ENCODE measurements at places on chromosomes 3 and 15.

GRCh38 chr3:71685686-71686085 lies 39.5 kb downstream of the EIF4E3 start:
- DNase-seq, result no peak

GRCh38 chr3:74897006-74897405 lies 282.5 kb upstream of the CNTN3 start:
- no peak for DNase-seq

DNA sequence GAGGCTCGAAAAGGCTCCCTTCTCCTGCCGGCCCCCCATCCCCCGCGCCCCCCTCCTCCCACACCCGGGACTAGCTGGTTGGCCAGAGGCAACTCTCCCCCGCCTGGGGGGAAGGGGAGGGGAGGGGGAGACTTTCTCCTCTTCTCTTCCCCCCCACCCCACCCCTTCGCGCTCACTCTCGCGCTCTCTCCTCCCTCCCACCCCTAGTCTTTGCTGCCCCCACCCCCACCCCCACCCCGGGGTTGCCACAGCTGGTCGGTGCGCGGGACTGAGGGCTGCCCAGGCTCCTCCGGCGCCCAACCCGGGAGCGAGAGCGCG lies 710 bp downstream of the MECOM start:
- no peak for DNase-seq

GRCh38 chr3:44950275-44950734 lies 25.7 kb downstream of the ZDHHC3 start:
- no peak for DNase-seq

DNA sequence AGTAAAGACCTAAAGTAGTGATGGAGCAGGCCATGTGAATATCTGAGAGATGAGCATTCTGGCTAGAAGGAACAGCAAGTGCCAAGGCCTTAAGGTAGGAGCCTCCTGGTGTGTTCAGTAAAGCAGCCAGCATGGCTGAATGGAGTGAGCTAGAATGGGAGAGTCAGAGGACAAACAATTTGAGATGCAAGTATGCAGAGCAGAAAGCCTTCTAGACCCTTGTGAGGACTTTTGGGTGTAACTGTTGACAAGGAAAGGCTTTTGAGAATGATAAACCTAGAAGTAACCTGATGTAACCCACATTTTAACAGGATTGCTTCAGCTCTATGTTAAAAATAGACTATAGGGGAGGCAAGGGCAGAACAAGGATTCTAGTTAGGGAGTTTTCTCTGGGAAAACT lies 14.8 kb upstream of the RNF7 start:
- DNase-seq, result no peak

DNA sequence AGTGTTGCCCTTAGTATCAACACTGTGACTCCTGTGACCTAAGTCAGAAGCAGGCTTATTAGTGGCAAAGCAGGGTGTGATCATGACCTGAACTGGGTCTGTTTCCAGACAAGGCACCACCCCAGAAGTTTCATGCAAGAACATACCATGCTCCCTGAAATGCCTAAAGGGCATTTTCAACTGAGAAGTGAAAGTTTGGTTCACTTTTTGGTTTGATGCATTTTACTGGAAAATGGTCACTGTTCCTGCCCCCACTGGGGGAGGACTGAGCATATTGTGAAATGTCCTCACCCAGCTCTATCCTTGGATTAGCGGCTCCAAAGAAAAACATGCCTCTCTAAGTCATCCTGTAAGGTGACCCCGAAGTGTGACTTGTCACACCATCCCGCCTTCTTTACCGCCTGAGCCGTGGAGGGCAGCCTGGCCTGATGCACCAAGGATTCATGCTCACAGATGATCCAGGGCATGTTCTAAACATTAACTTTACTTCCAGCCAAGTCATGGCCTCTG lies 3.1 kb upstream of the FAM240A start:
- DNase-seq, result no peak

GRCh38 chr15:101371519-101371918 lies 76.5 kb upstream of the SNRPA1 start:
- DNase-seq, result no peak

GRCh38 chr15:43702174-43702573 lies 8.5 kb downstream of the CKMT1A start:
- DNase-seq, result no peak

- DNase-seq, result no peak
Measured at GRCh38 chr3:115062412-115062956, 84.6 kb downstream of the ZBTB20 start.

- DNase-seq, result no peak
Measured at GRCh38 chr3:138256022-138256421, 68.9 kb downstream of the ARMC8 start.

DNA sequence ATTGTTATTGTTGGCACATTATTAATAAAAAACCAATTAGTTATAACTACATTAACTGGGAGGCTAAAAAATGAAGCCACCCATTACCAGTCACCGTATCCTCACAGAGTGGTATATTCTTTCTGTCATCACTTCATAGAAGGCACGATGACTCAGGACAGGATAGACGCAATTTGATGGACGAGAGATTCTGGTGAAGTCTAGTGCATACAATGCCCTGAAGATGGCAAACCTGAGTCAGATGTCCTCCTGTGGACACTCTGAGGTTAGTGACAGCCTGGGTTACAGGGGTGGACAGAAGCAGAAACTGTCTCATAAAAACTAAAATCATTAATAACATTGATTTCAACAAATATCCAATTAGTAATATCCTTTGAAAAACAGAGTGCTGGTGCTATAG lies 150.3 kb downstream of the SLC9A9 start:
- DNase-seq, result no peak

DNA sequence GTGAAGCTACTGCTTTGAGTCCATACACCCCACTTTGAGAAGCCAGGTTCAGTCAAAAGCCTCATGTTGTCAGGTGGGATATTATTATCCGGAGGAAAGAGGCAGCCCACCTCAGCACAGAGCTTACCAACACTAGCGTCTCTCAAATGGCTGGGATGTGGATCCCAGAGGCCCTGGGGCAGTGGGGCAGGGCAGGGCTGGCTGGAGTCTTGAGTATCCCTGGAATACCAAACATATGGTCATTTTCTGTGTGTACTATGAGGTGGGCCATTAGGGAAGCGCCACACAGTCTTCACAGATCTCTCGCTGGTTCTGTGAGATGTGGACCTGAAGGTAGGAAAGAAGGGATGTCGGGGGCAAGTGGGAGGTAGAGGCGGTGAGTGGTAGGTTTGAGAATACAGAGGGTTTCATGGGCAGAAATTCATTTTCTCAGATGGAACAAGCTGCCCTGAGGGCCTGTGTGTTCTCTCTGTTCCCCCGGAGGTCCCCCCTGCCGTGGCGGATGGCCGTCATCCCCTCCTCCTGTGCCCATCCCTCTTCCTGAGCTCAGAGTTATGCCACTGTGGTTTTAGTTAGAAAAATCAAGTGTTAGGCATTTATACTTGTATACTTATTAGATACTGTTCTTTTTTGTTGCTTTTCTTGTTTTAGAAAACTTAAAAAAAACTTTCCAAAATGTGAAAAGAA lies 66.4 kb downstream of the USP13 start:
- no peak for DNase-seq

DNA sequence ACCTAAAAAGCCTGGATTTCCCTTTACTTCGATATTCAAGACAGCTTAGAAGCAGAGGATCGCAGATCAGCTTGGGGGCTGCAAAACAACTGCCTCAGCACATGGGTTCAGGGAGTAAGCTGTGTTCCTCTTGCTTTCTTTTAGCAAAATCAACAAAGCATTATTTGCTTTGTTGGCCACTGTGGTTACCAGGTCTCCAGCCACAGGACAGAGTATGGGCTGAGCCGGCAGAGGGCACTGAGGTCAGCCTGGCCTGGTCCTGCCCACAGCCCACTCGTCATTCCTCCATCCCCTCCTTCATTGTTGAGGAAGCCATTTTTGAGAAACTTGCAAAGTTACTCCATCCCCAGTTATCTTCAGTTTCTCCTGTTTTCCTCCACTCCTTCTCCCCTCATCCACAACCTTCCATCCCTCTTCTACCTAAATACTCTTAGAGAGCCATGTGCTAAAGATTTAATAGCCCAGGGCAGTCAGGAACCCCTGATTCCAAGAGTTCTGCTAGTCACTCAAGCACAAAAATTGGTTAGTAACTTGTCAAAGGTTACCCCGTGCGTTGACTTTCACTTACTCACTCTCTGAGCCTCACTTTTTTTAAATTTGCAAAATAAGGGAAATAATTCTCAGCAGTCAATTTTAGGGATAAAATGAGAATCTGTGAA lies 60.0 kb upstream of the HES1 start:
- no peak for DNase-seq

GRCh38 chr15:64731805-64732151 lies 43.6 kb downstream of the RBPMS2 start:
- no peak for DNase-seq

- no peak for DNase-seq
Measured at GRCh38 chr3:72162649-72163184, 377.8 kb upstream of the PROK2 start.

GRCh38 chr3:57917601-57918000 lies 90.6 kb upstream of the FLNB start:
- no peak for DNase-seq

GRCh38 chr15:60326824-60327654 lies 70.7 kb downstream of the ANXA2 start:
- no peak for DNase-seq

- DNase-seq, result no peak
Measured at GRCh38 chr3:12687948-12688347, 24.0 kb upstream of the RAF1 start.

GRCh38 chr15:80732167-80732566 lies 37.1 kb downstream of the ABHD17C start:
- DNase-seq, result no peak

- DNase-seq, result no peak
Measured at GRCh38 chr3:134992586-134992985, 197.5 kb downstream of the EPHB1 start.

DNA sequence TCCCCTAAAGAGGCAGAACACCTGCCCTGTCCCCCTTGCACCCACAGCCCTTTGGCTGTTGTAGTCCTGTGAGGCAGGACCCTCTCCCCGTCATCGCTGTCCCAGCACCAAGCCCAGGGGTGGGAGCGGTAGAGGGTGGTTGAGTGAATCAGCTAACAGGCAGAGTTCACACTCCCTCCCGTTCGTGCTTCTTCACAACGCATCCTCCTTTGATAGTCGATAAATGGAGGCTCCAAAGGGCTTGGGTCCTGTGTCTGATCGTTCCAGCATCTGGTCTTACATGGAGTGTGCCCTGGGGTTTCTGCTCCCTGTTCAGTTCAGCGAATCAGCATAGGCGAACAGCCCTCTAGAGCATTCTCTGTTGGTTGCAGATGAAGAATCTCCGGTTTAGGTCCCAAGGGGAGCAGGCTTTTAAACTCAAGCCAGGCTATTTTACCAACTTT lies 820 bp upstream of the HMCES start:
- DNase-seq, result no peak

DNA sequence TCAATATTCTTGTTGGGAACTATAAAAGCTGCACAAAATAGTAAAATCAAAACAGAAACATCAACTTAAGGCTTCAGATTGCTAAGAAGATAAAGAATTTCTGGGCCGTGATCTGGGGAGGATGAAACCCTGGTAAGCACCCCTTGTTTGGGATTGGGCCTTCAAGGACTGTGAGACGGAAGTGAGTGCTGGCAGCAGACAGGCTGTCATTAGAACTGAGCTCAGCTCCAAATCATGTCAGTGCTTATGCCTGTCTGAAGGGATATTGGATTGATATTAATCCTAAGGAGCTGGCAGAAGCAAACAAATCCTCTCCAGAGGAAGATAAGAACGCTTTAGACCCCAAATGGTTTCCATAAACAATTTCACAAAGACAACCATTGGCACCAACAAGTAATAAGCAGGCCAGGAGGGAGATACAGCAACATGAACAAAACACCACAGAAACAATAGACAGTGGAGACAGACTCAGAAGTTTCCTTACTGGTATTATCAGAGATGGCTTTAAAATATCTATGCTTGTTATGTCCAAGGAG lies 72.6 kb upstream of the CTXND1 start:
- DNase-seq, result no peak

- no peak for DNase-seq
Measured at GRCh38 chr3:62607287-62608029, 234.1 kb upstream of the FEZF2 start.

DNA sequence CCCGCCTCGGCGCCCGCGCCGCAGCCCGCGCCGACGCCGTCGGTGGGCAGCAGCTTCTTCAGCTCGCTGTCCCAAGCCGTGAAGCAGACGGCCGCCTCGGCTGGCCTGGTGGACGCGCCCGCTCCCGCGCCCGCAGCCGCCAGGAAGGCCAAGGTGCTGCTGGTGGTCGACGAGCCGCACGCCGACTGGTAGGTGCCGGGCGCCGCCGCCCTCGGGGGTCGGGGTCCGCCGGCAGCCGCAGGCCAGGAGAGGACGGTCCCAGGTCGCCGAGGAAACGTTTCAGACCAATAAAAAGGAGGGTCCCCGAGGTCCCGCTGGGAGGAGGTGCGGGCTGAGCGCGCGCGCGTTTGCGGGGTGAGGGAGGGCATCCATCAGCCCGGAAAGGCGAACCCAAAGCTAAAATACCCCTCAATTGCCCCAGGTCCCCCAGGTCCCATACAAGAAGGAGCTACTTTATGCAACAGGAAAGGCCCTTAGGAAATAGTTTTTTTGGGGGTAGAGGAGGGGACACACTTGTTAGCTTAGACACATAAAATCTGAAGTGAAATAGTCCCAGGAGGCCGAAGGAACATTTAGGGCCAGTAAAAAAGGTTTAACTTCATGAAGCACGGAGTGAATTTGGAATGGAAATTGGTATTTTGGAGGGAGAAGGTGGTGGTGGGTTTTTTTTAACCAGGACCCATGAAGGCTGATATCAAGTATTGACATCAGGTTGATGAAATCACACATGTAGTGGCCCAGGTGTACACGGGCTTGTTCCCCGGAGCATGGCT lies 739 bp downstream of the SYN2 start:
- DNase-seq, result no peak

Measured in activated CD8-positive, alpha-beta memory T cell treated with anti-CD3 and anti-CD28 coated beads, Interleukin-2, amount 50 U/mL, for 4 hours (primary cell).